ENCODE measurements at places on chromosomes 7 and 10.
A peak's percentile ranks its signal among the peaks of the same experiment; 100 is the strongest.

DNA sequence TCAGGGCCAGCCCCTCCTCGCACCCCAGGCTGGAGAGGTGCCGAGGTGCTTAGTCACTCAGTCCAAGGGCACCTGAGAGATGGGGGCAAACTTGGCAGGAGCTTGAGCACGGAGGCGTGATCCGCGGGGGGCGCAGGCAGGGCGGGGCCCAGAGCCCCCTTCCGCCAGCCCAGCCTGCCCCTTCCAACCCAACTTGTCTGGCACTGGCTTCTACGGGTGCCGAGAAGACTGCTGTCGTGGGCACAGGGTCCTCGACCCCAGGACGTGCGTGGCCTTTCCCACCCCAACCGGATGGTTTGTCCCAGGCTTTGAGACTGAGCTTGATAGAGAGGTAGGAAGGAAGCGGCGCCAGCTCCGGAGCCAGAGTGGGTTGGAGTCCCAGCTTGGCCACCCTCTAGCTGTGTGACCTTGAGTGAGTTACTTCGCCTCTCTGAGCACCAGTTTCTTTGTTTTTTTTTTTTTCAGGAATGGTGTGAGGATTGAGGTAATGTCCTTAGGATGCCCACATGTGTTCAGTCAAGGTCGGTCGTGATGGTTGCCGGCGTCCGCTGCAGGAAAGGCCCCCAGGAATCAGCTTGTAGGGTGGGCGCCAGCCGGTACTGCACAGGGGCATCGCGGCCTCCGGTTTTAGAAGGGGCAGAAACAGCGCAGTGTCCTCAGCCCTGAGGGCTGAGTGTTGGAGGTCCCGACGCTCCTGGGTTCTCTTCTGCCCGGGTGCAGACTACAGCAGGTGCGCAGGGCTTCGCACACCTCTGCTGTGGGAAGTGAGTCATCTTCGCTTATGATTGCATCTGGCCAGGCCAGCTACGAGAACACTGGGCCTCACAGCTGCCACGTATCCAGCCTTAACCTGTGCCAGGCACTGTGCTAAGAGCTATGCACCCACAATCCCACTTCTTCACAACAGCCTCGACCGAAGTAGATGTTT lies 28.6 kb upstream of the VAX1 start:
- H3K4me3 ChIP-seq, result no peak overlapping the region
- DNase-seq, result no peak
- H3K36me3 ChIP-seq, result no peaks in the 10 kb centered on the region
- no peak overlapping the region for H3K27ac ChIP-seq
- H3K27me3 ChIP-seq, result peaks cover 85% of the 10 kb centered on the region

GRCh38 chr10:79005126-79005810 lies 63.5 kb upstream of the ZMIZ1 start:
- no peak overlapping the region for H3K4me3 ChIP-seq
- H3K27me3 ChIP-seq, result no peaks in the 10 kb centered on the region
- no peak overlapping the region for H3K27ac ChIP-seq
- H3K4me1 ChIP-seq, result peaks cover 17% of the 10 kb centered on the region
- DNase-seq, result no peak
- H3K36me3 ChIP-seq, result no peaks in the 10 kb centered on the region

DNA sequence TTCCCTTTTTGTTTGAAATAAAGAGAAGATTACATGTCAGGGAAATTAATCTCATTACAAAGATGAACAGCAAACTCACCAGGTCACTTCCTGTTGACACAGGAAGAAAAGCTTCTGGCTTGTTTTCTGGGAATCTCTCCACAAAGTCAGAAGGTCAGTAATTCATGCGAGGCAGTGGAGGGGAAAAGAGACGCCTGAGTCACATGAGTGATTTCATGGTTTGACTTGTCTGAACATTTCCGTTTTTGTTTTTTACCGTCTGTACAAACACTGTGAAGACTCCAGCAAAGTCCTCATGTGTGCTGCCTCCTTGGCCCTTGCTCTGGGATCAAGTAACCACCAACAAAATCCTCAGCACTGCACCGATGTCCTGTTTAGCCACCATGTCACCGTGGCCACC lies 2.5 kb upstream of the HABP2 start:
- H3K4me3 ChIP-seq, result no peak overlapping the region
- H3K27ac ChIP-seq, result no peak overlapping the region
- no peaks in the 10 kb centered on the region for H3K4me1 ChIP-seq
- DNase-seq, result no peak
- H3K36me3 ChIP-seq, result no peaks in the 10 kb centered on the region

- H3K4me3 ChIP-seq, result no peak overlapping the region
- DNase-seq, result no peak
- H3K27ac ChIP-seq, result peak overlapping the region; percentile 36
- H3K36me3 ChIP-seq, result no peaks in the 10 kb centered on the region
These were observed 53.8 kb upstream of the CPXM2 start for GRCh38 chr10:123945325-123945920.

GRCh38 chr7:130958846-130959245 lies 224.8 kb upstream of the KLF14 start:
- H3K27ac ChIP-seq, result peak overlapping the region; percentile 63
- no peak for DNase-seq
- H3K36me3 ChIP-seq, result peaks cover 8% of the 10 kb centered on the region
- peak overlapping the region; percentile 67 for H3K4me3 ChIP-seq

- no peaks in the 10 kb centered on the region for H3K27me3 ChIP-seq
- H3K4me1 ChIP-seq, result peaks cover 12% of the 10 kb centered on the region
- H3K27ac ChIP-seq, result peak overlapping the region; percentile 89
- H3K36me3 ChIP-seq, result no peaks in the 10 kb centered on the region
- no peak overlapping the region for H3K4me3 ChIP-seq
- no peak for DNase-seq
These were observed 22.9 kb downstream of the PDGFA start for GRCh38 chr7:496528-497295.

- H3K36me3 ChIP-seq, result no peaks in the 10 kb centered on the region
- H3K27ac ChIP-seq, result no peak overlapping the region
- H3K4me1 ChIP-seq, result no peaks in the 10 kb centered on the region
- DNase-seq, result no peak
These were observed 240.2 kb downstream of the C7orf25 start for GRCh38 chr7:42671627-42672026.

GRCh38 chr7:48628793-48629349 lies 295.5 kb upstream of the CDC14C start:
- no peak overlapping the region for H3K4me3 ChIP-seq
- no peaks in the 10 kb centered on the region for H3K36me3 ChIP-seq
- peaks cover 2% of the 10 kb centered on the region for H3K27me3 ChIP-seq
- no peaks in the 10 kb centered on the region for H3K4me1 ChIP-seq
